ENCODE measurements at places on chromosomes 16 and 17. TPM values are rescaled to one million over a fixed set of nuclear protein-coding genes. Genes with fewer than 3 reads are reported as not detected.

DNA sequence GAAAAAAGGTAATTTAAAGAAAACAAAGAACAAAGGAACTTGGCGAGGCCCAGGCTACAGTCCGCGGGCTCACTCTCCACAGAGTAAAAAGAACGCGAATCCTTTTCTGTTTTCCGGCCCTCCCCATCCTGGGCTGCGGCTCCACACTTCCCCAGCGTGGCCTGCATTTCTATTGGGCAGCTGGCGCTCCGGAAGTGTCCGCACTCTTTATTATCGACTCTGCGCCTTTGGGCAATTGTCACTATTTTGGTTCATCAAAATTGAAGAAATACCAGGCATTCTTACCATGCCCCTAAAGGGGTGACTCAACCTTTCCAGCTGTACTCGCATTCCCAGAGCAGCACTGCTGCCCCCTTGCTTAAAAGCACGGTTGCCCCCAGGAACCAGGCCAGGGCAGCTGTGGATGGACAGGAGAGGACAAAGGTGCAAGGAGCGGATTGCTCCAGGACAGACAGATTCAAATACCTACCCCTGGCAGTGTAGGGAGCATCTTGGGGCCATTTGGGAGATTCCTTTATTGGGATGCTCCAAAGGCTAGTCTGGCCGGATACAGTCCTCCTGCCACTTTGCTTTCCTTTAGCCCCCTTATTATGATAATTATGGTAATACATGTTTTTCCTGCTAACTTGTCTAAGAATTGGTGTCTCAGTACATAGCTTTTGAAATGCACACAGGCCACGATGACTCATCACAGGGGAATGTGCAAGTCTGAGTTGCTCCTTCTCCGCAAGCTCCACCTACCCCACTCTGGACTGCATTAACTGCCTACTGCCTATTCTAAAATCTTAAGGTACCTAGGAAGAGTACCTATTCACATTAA, 985 bp upstream of the SLFN12 start:
- DNase-seq = peak; percentile 94

- DNase-seq = no peak
Observed at GRCh38 chr17:2227025-2227699, 76.4 kb downstream of the SMG6 start.

DNA sequence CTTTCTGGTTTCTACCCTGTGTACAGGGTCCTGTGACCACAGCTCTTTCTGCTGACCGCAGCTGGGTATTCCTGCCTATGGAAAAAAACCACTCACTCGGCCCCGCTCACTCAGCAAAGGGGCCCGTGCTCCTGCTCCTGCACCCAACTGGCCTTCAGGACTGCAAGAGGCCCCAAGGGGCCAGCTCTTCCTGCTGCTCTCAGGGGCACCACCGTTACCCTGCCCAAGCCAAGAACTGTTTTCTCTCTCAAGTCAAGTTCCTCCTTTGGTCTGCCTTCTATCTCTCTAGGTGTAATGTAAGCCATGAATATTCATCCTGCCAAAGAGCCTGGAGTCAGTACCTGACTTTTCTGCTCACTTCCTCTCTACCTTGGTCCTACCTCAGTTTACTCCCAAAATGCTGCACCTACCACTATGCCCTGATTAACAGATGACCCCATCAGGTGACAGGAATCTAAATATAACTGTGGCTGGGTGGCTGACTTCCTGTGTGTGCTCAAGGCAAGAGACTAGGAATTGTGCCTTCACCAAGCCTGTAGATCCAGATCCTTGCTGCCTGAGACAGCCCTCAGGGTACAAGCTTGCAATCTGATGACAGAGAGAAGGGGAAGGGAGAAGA, 20.4 kb upstream of the SCIMP start:
- no peak for DNase-seq

GRCh38 chr17:69669441-69670178, 255.1 kb downstream of the MAP2K6 start:
- DNase-seq = no peak

- no peak for DNase-seq
Observed at GRCh38 chr17:46032909-46033308, 33.9 kb downstream of the STH start.

DNA sequence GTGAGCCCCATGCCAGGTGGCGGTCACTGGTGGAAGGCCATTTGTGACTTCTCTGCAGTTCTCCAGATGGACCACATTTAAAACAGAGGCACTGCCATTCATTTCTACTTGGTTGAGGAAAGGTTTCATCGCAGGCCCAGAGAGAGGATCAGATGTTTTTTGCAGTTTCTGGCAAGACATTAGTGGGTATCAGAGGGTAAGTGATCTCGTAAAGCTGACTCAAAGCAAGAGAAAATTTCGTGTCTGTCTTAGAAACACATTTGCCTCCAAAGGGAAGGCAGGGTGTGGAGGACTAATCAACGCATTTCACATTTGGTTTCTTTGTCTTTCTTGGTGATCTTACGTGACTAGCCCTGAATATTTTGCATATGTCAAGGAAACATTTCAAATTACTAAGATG, 81.8 kb downstream of the PRKCB start:
- no peak for DNase-seq

DNA sequence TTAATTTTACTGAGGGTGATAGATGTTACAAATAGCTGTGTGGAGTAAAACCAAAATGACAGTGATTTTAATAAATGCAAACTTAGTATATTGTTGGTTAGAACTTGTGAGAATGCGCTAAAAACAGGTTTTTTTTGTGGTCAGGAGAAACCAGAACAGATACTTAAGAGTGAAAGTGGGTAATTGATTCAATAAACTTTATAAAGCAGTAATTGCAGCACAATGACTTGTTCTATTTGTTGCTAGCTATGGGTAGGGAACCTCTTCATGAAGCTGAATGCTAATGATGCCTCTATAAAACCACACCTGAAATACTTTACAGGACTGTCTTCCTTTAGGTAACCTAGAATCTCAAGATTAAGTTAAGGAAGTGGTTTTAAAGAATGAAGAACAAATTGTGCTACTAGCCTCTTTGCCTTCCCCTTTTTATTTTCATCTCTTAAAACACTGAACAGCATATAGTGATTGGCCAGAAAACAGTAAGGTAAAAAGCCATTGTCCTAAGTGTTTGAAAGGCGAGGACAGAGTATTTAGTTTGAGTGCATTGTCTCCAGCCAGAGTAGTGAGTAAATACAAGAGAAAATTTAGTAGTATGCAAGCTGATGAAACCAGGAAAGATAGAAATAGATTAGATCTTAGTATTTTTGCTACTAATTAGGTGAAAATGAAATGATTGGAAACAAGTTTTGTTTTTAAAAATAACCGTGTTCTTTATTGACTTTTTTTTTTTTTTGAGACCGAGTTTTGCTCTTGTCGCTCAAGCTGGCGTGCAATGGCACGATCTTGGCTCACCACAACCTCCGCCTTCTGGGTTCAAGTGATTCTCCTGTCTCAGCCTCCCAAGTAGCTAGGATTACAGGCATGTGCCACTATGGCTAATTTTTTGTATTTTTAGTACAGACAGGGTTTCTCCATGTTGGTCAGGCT, 6.0 kb downstream of the GGNBP2 start:
- DNase-seq = no peak

DNA sequence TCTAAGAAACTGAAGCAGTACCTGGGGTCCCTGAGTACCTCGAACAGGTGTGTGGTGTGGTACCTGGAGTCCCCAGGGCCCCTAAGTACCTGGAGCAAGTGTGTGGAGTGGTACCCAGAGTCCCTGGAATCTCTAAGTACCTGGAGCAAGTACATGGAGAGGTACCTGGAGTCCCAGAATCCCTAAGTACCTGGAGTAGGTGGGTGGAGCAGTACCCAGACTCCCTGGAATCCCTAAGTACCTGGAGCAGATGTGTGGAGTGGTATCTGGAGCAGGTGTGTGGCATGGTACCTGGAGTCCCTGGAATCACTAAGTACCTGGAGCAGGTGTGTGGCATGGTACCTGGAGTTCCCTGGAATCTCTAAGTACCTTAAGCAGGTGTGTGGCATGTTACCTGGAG, 22.5 kb upstream of the MED9 start:
- peak; percentile 29 for DNase-seq

GRCh38 chr17:56203430-56203829, 50.2 kb downstream of the ANKFN1 start:
- no peak for DNase-seq

DNA sequence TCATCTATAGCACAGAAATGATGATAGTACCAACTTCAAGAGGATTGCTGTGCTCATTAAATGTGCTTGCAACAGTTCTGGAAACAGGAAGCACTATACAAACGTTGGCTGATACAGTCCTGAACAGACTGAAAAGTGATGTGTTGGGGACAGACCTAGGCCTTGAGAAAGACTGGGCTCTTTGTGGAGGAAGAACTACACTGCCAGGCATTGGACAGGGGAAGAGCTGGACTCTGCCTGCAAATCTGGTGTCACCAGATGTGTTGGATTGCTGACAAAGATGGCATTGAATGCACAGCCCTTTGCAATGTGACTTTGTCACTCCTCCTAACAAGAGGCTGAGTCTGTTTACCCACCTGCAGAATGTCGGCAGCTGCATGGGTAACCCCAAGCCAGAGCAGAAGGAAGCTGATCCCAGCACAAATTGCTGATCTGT, 12.4 kb upstream of the ST6GALNAC2 start:
- no peak for DNase-seq

GRCh38 chr17:2107506-2107905, 52.6 kb downstream of the HIC1 start:
- no peak for DNase-seq

GRCh38 chr16:54934481-54935265, 4.0 kb downstream of the IRX5 start:
- DNase-seq = peak; percentile 82

DNA sequence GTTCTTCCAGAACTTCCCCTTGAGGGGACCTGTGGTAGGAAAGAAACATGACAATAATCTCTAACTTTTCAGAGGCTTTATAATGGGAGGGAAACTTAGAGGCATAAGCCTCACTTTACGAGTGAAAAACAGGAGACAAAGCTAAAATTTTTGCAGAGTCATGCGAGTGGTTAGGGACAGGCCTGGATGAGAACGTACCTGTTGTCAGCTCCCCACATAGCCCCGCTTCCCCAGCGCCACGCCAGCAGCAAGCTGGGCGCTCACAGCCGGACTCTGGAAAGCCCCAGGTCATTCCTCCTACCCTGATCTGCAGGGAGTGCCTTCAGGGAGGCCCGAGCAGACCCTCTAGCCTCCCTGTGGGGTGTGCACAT, 53.6 kb downstream of the LDHD start:
- DNase-seq = no peak

- DNase-seq = no peak
Observed at GRCh38 chr17:179066-179432, 2.4 kb downstream of the DOC2B start.

- DNase-seq = no peak
Observed at GRCh38 chr16:56277075-56277474, 85.8 kb downstream of the GNAO1 start.

DNA sequence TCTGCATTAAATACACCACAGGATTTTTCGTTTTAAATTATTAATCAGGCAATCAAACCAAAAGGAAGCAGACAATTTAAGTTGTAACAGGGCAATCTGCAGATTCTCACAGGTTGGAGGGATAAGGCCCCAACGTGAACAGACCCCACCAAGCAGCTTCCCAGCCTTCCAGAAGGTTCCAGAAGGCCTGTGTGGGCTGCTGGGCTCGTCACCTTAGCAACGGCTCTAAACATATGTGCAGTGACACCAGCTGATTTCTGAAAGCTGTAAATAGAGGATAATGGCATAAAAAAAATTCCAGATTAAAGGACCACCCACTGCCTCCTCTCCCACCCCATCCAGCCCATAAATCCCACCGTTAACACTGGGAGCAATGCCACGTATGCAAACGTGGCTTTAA, 123.8 kb downstream of the ZNF778 start:
- DNase-seq = no peak

GRCh38 chr16:72743011-72743761, 304.7 kb downstream of the ZFHX3 start:
- DNase-seq = no peak

DNA sequence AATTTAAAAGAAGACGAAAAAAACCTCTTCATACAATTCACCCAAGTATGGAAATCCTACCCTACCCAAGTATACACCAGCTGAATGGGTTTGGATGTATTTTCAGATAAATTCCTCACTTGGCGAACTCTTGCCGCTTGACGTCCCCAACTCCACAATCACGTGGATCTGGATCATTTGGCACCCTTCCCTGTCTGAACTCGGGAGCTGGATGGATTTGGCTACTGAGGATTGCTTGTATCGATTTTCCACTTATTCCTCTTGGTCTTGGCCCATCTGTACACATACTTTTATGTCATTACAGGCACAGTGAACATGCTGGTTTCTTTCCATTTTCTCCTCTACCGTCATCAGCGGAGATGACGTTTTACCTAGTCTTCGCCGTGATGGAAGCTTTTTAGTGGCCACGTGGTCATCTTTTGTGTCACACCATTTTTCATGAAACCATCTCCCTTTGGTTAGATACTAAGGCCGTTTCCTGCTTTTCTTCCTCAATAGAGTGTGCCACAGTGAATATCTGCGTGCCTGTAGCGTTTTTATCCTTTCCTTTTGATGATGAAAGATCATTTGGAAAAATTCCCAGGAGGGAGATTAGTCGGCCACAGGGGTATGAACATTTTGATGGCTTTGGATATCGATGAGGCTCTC, 47.1 kb downstream of the CMIP start:
- DNase-seq = no peak

MMP2 gene
- 265 TPM for total RNA-seq

AOC3 gene
- total RNA-seq = 173 TPM

TBC1D3B gene
- 8.0 TPM for total RNA-seq

CMIP gene
- 66.1 TPM for total RNA-seq

KRTAP2-3 gene
- not detected for total RNA-seq

WFDC1 gene
- 4.2 TPM for total RNA-seq

ITGAX gene
- total RNA-seq = 318 TPM

BCAR1 gene
- total RNA-seq = 64.5 TPM

MGAT5B gene
- 0.61 TPM for total RNA-seq

TLCD3A gene
- total RNA-seq = 12.8 TPM

MEOX1 gene
- not detected for total RNA-seq

CHST5 gene
- 0.11 TPM for total RNA-seq

CCL8 gene
- not detected for total RNA-seq

GPR139 gene
- not detected for total RNA-seq

Data from upper lobe of left lung (tissue), 6 donors.